GM23248 (cell line): ENCODE measurements at places on chromosomes 7 and 10. TPM values are rescaled to one million over a fixed set of nuclear protein-coding genes. Genes with fewer than 3 reads are reported as not detected.

DNA sequence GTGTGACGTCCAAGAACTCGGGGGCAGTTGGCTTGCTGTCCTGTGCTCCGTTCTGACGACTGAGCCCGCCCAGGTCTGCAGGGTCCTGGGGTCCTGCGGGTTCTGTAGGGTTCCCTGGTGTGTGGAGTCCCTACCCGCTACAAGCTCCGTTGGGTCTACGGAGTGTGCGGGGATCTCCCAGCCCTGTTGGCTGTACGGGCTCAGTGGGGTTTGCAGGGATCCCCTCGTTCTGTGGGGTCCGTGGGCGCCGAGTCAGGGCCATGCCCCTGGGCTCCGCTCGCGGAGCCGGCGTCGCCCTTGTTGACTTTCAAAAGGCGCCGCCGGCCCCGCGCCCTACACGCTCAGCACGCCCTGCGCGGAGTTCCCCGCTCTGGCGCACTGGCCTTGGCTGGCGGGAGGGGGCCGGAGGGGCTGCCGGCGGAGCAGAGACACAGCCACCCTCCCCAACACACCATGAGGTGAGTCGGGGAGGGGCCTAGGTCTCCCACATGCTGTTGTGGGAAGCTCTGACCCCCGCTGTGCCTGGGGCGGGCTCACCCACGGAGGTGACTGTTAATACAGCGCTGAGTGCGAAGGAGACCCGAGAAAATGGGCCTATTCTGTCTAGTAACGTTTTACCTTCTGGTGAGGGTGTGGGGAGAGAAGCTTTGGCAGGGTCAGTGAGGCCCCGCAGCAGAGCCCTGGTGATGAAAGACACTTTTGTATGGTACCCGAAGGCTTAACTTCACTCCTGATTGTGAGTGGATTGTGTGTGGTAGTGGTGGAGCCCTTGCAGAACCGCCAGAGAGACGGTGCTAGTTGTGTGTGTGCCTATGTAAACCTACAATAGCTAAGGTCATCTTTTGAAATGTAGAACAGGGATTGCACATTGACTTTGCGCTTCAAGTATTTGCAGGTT, 8.1 kb downstream of the TASOR2 start:
- no peaks in the 10 kb centered on the region for H3K36me3 ChIP-seq
- DNase-seq = peak; percentile 64
- no peaks in the 10 kb centered on the region for H3K27me3 ChIP-seq

- H3K36me3 ChIP-seq = no peaks in the 10 kb centered on the region
- DNase-seq = no peak
- H3K27me3 ChIP-seq = no peaks in the 10 kb centered on the region
- no peaks in the 10 kb centered on the region for H3K4me1 ChIP-seq
- no peak overlapping the region for H3K4me3 ChIP-seq
- no peak overlapping the region for H3K27ac ChIP-seq
Observed at GRCh38 chr7:121262221-121262620, 66.6 kb upstream of the WNT16 start.

- H3K27me3 ChIP-seq = peaks cover 7% of the 10 kb centered on the region; the same call in 1 of the 2 replicates
- H3K27ac ChIP-seq = no peak overlapping the region
- DNase-seq = peak; percentile 23
- no peaks in the 10 kb centered on the region for H3K36me3 ChIP-seq
Observed at GRCh38 chr7:132654150-132654549, 77.9 kb upstream of the PLXNA4 start.

DNA sequence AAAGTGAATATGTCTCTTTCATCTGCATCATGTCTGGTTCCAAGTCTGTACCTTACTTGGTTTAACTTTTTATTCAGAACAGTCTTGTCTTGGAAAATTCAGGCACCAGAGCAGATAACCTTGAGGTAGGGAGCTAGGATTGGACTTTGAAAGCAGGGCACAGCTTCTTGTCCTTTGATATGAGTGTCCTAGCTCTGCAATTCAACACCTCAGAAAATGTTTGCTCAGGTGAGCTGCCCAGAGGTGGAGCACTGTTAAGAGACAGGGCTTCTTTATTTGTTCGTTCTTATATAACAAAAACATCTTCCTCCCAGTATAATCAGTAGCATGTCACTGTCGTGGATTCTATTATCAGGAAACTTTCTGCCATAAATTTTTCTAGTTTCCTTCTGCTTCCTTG, 118.3 kb downstream of the LRRC4 start:
- H3K4me1 ChIP-seq = no peaks in the 10 kb centered on the region
- H3K27ac ChIP-seq = no peak overlapping the region
- no peak overlapping the region for H3K4me3 ChIP-seq
- no peaks in the 10 kb centered on the region for H3K36me3 ChIP-seq
- no peak for DNase-seq

GRCh38 chr7:16055263-16055976, 365.9 kb downstream of the CRPPA start:
- no peak for DNase-seq
- H3K27me3 ChIP-seq = no peaks in the 10 kb centered on the region
- H3K27ac ChIP-seq = no peak overlapping the region
- H3K4me1 ChIP-seq = peaks cover 7% of the 10 kb centered on the region
- H3K36me3 ChIP-seq = no peaks in the 10 kb centered on the region

GRCh38 chr7:45919993-45920459, 1.0 kb downstream of the IGFBP3 start:
- H3K36me3 ChIP-seq = peaks cover 54% of the 10 kb centered on the region
- peak overlapping the region; percentile 99 for H3K4me3 ChIP-seq
- peak overlapping the region; percentile 75 for H3K27ac ChIP-seq
- H3K27me3 ChIP-seq = no peaks in the 10 kb centered on the region
- DNase-seq = peak; percentile 35

DNA sequence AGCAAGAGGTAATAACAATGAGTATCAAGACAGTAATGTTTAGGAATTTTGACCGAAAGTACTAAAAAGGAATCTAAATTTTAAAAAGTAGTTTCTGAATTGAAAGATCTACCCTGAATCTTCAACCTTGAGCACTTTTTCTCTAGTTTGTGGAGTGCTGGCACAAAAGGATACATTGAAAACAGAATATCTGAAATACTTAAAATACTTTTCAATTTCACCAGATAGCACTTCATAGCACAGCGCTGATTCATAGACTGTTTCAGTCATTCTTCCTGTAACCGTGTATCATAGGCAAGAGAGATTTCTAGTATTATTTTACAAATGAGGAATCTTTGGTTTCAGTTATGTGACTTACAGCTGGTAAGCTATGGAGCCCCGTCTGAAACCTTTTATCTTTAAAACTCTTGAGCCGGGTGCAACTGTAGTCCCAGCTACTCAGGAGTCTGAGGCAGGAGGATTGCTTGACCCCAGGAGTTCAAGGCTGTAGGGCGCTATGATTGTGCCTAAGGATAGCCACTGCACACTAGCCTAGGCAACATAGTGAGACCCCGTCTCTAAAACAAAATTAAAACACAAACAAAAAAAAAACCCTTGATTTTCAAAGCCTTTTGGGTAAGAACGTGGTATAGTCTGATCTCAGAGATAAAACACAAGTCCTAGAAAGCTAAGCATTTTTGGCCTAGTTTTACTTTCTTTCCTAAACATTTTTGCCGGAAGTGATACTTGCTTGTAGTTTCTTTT, 35.1 kb downstream of the FHIP2A start:
- H3K4me3 ChIP-seq = peak overlapping the region; percentile 37
- peaks cover 40% of the 10 kb centered on the region for H3K4me1 ChIP-seq
- peak; percentile 85 for DNase-seq
- no peaks in the 10 kb centered on the region for H3K27me3 ChIP-seq

DNA sequence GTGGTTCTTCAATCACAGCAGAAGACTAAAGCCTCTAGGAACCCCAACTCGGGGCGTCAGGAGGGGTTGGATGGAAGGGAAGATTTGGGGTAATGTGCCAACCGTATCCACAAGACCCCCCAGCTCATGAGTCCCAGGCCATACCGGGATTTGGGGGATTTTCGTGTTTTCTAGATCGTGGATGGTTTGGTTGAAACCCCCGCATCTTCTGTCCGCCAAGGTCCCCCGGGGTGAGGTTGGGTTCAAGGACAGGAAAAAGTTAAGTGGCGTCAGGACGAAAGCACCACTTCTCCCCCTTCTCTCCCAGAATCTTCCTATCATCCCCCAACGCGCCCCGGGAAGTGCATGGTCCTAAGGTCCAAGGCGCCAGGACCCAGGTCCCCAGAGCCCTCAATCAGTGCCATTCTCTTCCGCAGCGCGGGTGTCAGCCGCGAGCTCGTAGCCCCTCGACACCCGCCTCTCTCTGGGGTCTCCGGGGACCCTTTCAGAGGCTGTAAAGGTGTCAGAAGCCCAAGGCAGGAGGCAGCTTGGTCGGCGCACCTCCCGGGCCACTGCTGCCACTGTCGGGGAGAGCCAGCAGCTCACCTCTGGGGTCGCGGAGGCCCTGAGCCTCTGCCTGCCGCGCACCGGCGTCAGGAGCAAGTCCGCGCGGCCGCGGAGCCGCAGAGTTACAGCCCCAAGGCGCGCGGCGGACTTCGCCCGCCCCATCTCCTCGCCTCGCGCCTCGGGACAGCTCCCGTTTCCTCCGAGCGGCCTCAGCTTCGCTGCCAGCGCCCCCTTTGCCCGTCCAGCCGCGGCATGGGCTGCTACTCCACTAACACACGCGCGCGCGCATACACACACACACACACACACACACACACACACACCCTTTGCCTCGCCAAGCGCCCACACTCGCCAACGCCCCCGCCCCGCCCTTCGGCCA, 1.5 kb downstream of the MKX start:
- peaks cover 15% of the 10 kb centered on the region; the same call in 1 of the 2 replicates for H3K36me3 ChIP-seq
- peaks cover 7% of the 10 kb centered on the region; the same call in 1 of the 2 replicates for H3K4me1 ChIP-seq
- peak; percentile 88 for DNase-seq
- H3K27ac ChIP-seq = peak overlapping the region; percentile 89

- no peaks in the 10 kb centered on the region for H3K36me3 ChIP-seq
- peak; percentile 61 for DNase-seq
- H3K27ac ChIP-seq = no peak overlapping the region
- H3K4me3 ChIP-seq = no peak overlapping the region
- no peaks in the 10 kb centered on the region for H3K4me1 ChIP-seq
- no peaks in the 10 kb centered on the region for H3K27me3 ChIP-seq
Observed at GRCh38 chr10:29517352-29517923, 117.3 kb downstream of the SVIL start.

DNA sequence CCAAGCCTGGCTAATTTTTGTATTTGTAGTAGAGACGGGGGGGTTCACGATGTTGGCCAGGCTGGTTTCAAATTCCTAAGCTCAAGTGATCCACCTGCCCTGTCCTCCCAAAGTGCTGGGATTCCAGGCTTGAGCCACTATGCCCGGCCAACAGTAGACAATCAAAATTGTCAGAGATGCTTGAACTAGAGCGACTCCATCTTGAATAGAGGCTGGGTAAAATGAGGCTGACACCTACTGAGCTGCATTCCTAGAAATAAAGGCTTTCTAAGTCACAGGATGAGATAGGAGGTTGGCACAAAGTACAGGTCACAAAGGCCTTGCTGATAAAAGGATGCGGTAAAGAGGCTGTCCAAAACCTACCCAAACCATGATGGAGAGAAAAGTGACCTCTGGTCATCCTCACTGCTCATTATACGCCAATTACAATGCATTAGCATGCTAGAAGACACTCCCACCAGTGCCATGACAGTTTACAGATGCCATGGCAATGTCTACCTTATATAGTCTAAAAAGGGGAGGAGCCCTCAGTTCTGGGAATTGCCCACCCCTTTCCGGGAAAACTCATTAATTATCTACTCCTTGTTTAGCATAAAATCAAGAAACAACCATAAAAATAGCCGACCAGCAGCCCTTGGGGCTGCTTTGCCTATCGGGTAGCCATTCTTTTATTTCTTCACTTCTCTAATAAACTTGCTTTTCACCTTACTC, 134.5 kb downstream of the BAMBI start:
- no peaks in the 10 kb centered on the region; the same call in none of the 2 replicates for H3K27me3 ChIP-seq
- no peak for DNase-seq
- no peak overlapping the region for H3K27ac ChIP-seq
- H3K36me3 ChIP-seq = no peaks in the 10 kb centered on the region

SEMA3C gene
- 308 and 316 TPM in 2 replicates for polyA plus RNA-seq

SLC29A4 gene
- 0.35 and 0.37 TPM in 2 replicates for polyA plus RNA-seq

MBL2 gene
- polyA plus RNA-seq = not detected in 2 replicates

SYNPO2L gene
- 0.33 and 0.34 TPM in 2 replicates for polyA plus RNA-seq

TMEM196 gene
- not detected in 2 replicates for polyA plus RNA-seq
